ENCODE measurements at places on chromosomes 5 and 9.

GRCh38 chr5:59548807-59549357, 344.6 kb downstream of the PDE4D start:
- no peak for DNase-seq

GRCh38 chr9:131667576-131667975, 72.3 kb downstream of the RAPGEF1 start:
- no peak for DNase-seq

GRCh38 chr5:179803651-179804554, 2.8 kb downstream of the MGAT4B start:
- DNase-seq: peak; percentile 57

DNA sequence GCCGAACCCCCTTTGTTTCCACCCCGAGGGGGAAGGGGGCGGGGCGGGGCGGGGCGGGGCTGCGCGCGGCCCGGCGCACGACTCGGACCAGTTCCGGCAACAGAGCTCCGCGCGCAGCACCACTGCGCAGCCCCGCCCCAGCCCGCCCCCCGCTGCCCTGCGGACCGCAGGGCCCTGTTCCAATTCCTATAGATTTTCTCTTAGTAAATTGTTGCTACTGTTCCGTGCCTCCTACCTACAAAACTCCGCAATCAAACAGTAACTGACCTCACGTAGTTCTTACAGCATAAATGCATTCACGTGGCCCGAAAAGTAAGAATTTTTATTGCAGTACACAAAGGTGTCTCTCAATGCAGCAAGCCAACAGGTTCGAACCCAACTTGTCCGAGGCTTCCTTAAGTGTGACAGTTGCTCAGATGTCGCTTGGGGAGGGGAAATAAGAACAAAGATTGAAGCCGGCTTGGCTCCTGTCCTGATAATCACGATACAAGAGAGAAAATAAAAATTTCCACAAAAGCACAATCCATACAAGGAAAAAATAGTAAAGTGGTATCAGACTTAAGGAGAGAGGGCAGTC, 1.2 kb upstream of the RNF38 start:
- DNase-seq: no peak

DNA sequence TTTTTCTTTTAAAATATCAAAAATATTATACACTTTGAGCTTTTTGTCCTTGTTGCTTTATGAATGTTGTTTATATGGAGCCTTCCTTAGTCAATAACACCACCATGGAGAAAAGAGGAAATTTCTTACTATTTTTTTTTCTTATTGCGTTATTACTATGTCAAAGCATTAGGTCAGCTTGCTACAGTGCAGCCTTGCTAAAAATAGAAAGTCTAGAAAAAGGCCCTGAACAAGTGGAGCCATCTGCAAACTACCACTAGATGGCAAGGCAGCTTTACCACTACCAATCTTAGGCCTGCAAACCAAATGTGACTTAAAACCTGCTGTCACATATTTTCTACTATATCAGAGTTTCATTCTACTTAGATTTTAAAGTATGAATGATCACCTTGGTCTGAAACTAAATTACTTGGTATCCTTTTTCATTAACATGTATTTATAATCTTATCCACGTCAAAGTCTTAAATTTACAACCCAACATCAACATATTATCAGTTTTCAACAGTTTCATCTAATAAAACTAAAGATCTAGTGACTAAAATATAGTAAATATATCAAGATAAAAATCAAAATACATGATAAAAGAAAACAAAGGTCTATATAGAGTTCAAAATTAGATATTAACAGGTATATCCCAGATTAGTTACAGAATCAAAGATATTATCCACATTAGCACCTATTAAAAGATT, 113.1 kb upstream of the ACOT12 start:
- peak; percentile 89 for DNase-seq

- no peak for DNase-seq
Measured at GRCh38 chr5:172898218-172898842, 60.9 kb upstream of the RPL26L1 start.

DNA sequence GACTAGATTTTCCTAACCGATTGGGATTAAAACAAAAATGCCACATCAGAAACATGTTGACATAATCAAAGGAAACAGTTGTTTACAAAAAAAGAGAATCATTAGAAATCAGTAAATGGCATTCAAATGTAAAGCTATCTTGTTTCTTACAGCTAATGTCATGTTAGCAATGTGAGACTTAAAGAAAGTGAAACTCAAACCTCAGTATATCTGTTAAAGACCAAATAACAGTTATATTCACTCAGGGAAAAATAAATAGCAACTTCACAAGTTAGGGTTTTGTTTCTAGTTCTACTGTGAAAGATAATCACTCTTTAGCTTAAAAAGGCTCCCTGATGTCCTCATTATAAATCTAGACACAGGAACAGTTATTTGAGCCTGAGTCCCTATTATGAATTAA, 189.3 kb upstream of the EFNA5 start:
- no peak for DNase-seq

- no peak for DNase-seq
Measured at GRCh38 chr5:74212336-74212735, 428.2 kb downstream of the ENC1 start.
